ENCODE measurements at places on chromosomes 2 and 18.

GRCh38 chr18:31500051-31500688, 2.2 kb downstream of the DSG2 start:
- DNase-seq = peak; percentile 65

DNA sequence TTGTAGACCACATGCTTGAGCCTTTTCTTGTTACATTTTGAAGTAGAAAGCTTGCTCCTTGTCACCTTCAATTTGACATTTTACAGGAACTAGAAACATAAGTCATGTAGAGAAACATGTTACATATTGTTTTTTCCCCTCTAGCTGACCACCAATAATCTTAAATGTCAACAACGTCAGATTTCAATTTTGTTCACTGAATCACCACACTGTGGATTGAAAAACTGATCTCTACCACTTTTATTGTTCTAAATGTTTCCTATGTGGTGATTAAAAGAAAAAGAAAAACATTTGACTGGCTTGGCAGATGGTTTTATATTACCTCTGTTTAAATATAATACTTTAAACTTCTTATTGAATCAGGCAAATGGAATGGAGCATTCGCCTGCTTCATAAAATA, 87.7 kb downstream of the DSEL start:
- DNase-seq = no peak

DNA sequence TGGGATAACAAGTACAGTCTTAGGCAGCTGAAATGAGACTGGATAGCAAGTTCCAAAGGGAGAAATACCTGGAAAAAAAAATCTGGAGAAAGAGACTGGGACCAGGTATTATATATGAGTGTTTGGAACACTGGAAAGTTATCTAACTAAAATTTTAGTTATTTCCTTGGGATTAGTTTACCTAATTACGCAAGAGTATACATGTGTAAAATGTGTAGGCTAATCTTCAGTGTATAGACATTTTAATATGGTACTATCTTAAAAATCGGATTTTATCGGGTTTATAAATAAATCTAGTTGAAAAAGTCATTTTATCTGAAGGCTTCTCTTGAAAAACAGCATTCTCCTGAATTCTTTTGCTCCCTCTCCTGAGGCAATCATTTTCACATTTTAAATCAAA, 3.9 kb downstream of the EPB41L5 start:
- no peak for DNase-seq

GRCh38 chr2:217804338-217804737, 198.5 kb downstream of the TNS1 start:
- DNase-seq = no peak

DNA sequence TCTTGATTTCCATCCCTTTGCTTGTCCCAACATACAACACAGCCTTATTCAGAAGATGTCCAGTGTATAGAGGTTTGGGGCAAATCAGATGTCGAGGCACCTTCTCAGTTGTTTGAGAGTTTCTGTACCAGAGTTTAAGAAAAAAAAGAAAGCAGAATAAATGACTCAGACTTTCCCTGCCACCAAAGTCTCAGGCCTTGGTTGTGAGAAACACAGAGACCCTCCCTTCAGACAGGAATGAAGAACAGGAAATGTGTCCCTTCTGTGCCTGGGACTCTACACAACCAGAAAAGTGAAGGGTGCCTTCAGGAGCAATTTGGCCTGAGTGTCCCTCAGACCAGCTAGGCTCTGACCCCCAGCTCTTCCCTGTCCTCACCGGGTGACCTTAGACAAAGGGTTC, 37.3 kb upstream of the REL start:
- DNase-seq = no peak
